ENCODE measurements at places on chromosomes 1 and 21. TPM values are rescaled to one million over a fixed set of nuclear protein-coding genes. Genes with fewer than 3 reads are reported as not detected.

The KNCN gene
- not detected for total RNA-seq

The HPCA gene
- not detected for total RNA-seq

The CNTN2 gene
- not detected for total RNA-seq

The NEK2 gene
- 36.4 TPM for total RNA-seq

The ADCY10 gene
- total RNA-seq = not detected

The RAB42 gene
- 14.5 TPM for total RNA-seq

The SLAMF9 gene
- not detected for total RNA-seq

The OPTC gene
- total RNA-seq = not detected

The GBP5 gene
- total RNA-seq = not detected

The FCRL2 gene
- total RNA-seq = not detected

The SPTA1 gene
- not detected for total RNA-seq

The FCGR1A gene
- not detected for total RNA-seq

The HSD3B1 gene
- total RNA-seq = 0.07 TPM

The PDE9A gene
- total RNA-seq = 1.3 TPM

The NHLH1 gene
- total RNA-seq = not detected

The GPR25 gene
- total RNA-seq = 0.65 TPM

The CHIT1 gene
- total RNA-seq = not detected

The DCST1 gene
- total RNA-seq = not detected

The IFNAR2 gene
- 7.0 TPM for total RNA-seq

The ARMH1 gene
- not detected for total RNA-seq

The PPP1R8 gene
- total RNA-seq = 45.4 TPM

The CELA2B gene
- not detected for total RNA-seq

The CD1B gene
- total RNA-seq = not detected

The CRP gene
- not detected for total RNA-seq

The F5 gene
- not detected for total RNA-seq

The NBPF12 gene
- 3.2 TPM for total RNA-seq

The MAP10 gene
- total RNA-seq = 3.3 TPM

The LCE1C gene
- total RNA-seq = not detected

The NAXE gene
- 124 TPM for total RNA-seq

The BNIPL gene
- total RNA-seq = not detected

The APOBEC4 gene
- not detected for total RNA-seq

The POGK gene
- 32.5 TPM for total RNA-seq

The CSF3R gene
- total RNA-seq = not detected

The PIAS3 gene
- total RNA-seq = 17.8 TPM

The AVPR1B gene
- not detected for total RNA-seq

The OR2AK2 gene
- total RNA-seq = not detected

The GSTM5 gene
- not detected for total RNA-seq

The TRAF3IP3 gene
- not detected for total RNA-seq

The HSPA6 gene
- 0.12 TPM for total RNA-seq

The FNDC5 gene
- not detected for total RNA-seq

The SCCPDH gene
- 42.1 TPM for total RNA-seq

The IL10 gene
- not detected for total RNA-seq

The RHBDL2 gene
- not detected for total RNA-seq

The TAL1 gene
- 0.69 TPM for total RNA-seq

The PTPN14 gene
- 39.4 TPM for total RNA-seq

The CELA3A gene
- not detected for total RNA-seq

The C8B gene
- total RNA-seq = not detected

The MIXL1 gene
- not detected for total RNA-seq

The TENT5C gene
- total RNA-seq = under 0.01 TPM

The SERINC2 gene
- 45.8 TPM for total RNA-seq

The ACKR1 gene
- not detected for total RNA-seq

The RNF186 gene
- total RNA-seq = not detected

The FNDC10 gene
- 2.6 TPM for total RNA-seq

The AIM2 gene
- total RNA-seq = 0.29 TPM

The ZSWIM5 gene
- 0.23 TPM for total RNA-seq

The HUNK gene
- total RNA-seq = 2.8 TPM

The CLDN14 gene
- total RNA-seq = 5.1 TPM

The SNX7 gene
- 54.0 TPM for total RNA-seq

All from epithelial cell of proximal tubule (primary cell).